ENCODE measurements at places on chromosomes 4 and X. TPM values are rescaled to one million over a fixed set of nuclear protein-coding genes. Genes with fewer than 3 reads are reported as not detected.

Gene GAB1
- 4.9 TPM for total RNA-seq

Gene MAGEC3
- not detected for total RNA-seq

Gene ZCCHC18
- 0.18 TPM for total RNA-seq

Gene TRPC5OS
- not detected for total RNA-seq

Gene ARHGAP24
- total RNA-seq: 14.5 TPM

Gene MAGEA4
- total RNA-seq: not detected

Gene WNK3
- total RNA-seq: 0.18 TPM

Gene DKC1
- 25.7 TPM for total RNA-seq

Gene AKAP4
- not detected for total RNA-seq

Gene MOB1B
- 9.5 TPM for total RNA-seq

Gene CD38
- not detected for total RNA-seq

Gene MAGEA2B
- not detected for total RNA-seq

Gene SULT1B1
- 1.2 TPM for total RNA-seq

Gene ZFP92
- 0.29 TPM for total RNA-seq

Gene KLF8
- total RNA-seq: 0.58 TPM

Gene RASL11B
- total RNA-seq: 4.8 TPM
